ENCODE measurements at places on chromosomes 13 and 19. TPM values are rescaled to one million over a fixed set of nuclear protein-coding genes. Genes with fewer than 3 reads are reported as not detected.

Gene MISP3
- total RNA-seq = 0.54 TPM

Gene NKPD1
- total RNA-seq = 0.09 TPM

Gene CXCL17
- not detected for total RNA-seq

Gene CTXN1
- total RNA-seq = 5.2 TPM

Gene CEACAM1
- 0.32 TPM for total RNA-seq

Gene CCNA1
- total RNA-seq = 36.5 TPM

Gene ICAM5
- 4.7 TPM for total RNA-seq

Gene ASF1B
- 6.5 TPM for total RNA-seq

- no peak overlapping the region for H3K4me3 ChIP-seq
- no peak for DNase-seq
- no peak overlapping the region for H3K27ac ChIP-seq
- peaks cover 4% of the 10 kb centered on the region for H3K36me3 ChIP-seq
- no peaks in the 10 kb centered on the region for H3K4me1 ChIP-seq
Measured at GRCh38 chr13:20499986-20500385, 25.7 kb downstream of the CRYL1 start.

DNA sequence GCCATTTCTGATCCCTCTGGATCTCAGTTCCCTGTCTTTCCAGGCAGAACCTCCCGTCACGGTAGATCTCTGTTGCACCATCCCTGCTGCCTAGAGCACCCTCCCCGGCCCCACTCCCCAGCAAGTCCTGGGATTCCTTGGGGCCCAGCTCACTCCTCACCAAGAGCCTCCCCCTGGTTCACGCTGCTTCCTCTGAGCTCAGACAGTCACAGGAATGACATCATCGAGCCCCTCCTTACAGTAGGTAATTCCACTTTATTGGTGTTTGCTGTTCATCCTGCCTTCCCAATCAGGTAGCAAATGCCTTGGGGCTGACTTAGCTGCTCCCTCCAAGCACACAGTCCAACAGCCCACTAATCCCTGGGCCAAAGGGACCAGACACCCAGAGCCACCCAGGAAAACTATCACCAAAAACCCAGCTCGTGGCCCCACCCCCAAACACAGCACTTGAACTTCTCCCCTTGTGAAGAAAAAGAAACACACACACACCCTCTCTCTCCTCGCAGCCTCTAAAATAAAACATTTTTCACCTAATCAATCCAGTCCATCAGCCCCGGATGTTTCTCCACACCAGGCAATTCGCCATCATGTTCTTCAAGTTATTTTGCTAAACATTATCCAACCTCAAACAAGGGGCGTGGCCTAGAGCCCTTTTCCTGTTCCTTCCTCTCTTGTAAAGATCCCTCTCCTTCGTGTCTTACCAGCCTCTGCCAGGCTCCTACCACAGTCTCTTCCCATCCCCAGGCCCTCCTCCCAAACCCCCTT is 2.5 kb downstream of the NAPA start:
- H3K4me1 ChIP-seq = peaks cover 47% of the 10 kb centered on the region
- H3K27me3 ChIP-seq = no peaks in the 10 kb centered on the region
- peaks cover 7% of the 10 kb centered on the region for H3K36me3 ChIP-seq
- peak; percentile 32 for DNase-seq

DNA sequence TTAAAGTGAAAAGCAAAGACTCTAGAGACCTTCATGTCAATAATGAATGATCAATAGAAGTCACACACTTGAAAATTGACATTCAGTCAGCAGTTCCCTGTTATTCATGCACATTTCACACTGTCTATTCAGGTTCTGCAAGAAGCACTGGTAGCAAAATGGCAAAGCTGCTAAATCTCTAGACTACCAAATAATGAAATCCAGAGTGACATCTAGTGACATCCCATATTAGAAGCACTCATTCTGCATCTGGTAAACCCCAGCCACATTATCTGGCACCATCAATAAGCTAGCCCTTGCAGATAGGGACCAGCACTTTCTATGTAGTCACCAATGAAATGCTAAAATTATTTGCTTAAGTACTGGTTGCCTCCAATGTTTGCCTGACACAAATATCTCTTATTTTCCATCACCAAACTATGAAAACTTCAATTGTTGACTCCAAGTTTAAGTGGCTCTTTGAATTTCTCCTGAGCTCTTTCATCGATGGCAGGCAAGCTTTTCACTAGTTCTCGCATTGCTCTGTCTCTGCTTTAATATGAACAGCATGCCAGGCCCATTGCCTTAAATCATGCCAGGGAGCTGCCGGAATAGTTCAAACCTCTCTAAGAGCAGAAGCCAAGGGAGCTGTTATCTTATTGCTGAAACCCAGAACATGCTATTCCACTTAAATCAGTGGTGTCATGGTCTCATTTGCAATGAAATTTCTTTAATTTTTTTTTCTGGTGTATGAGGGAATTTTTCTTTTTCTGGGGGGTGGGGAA is 409.9 kb downstream of the MZT1 start:
- H3K27me3 ChIP-seq = peaks cover 30% of the 10 kb centered on the region
- H3K4me1 ChIP-seq = no peaks in the 10 kb centered on the region
- no peak overlapping the region for H3K27ac ChIP-seq
- no peaks in the 10 kb centered on the region for H3K36me3 ChIP-seq
- H3K4me3 ChIP-seq = no peak overlapping the region

DNA sequence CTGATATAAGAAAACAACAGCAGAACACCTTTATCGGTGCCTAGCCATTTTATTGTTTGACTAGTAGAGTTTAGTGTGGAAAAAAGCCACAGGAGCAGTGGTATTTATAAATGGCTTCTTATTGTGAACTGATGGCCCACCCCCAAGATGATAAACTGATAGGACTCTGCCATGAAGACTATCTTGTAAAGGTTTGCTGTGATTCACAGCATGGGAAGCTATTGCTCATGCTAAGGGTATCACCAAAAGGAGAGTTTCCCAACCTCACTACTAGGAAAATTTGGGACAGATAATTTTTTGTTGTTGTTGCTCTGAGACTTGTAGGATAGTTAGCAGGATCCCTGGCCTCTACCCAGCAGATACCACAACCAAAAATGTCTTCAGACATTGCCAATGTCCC is 12.0 kb upstream of the SLC7A1 start:
- no peak for DNase-seq
- no peak overlapping the region for H3K27ac ChIP-seq
- H3K36me3 ChIP-seq = no peaks in the 10 kb centered on the region
- H3K4me3 ChIP-seq = no peak overlapping the region
- peaks cover 48% of the 10 kb centered on the region for H3K27me3 ChIP-seq

- no peak overlapping the region for H3K4me3 ChIP-seq
- DNase-seq = peak; percentile 49
- no peaks in the 10 kb centered on the region for H3K36me3 ChIP-seq
- no peaks in the 10 kb centered on the region for H3K27me3 ChIP-seq
- peaks cover 6% of the 10 kb centered on the region for H3K4me1 ChIP-seq
Measured at GRCh38 chr13:82636119-82636518, 1246.2 kb downstream of the SLITRK1 start.

- peaks cover 6% of the 10 kb centered on the region for H3K27me3 ChIP-seq
- no peak overlapping the region for H3K27ac ChIP-seq
- H3K4me1 ChIP-seq = peaks cover 6% of the 10 kb centered on the region
- H3K36me3 ChIP-seq = no peaks in the 10 kb centered on the region
Measured at GRCh38 chr13:35791184-35791851, 314.8 kb upstream of the MAB21L1 start.

- H3K4me3 ChIP-seq = no peak overlapping the region
- no peak for DNase-seq
- no peaks in the 10 kb centered on the region for H3K36me3 ChIP-seq
- H3K27ac ChIP-seq = no peak overlapping the region
- H3K4me1 ChIP-seq = no peaks in the 10 kb centered on the region
Measured at GRCh38 chr19:11745869-11746268, 7.1 kb upstream of the ZNF823 start.

- no peak for DNase-seq
- H3K27ac ChIP-seq = no peak overlapping the region
- H3K4me1 ChIP-seq = no peaks in the 10 kb centered on the region
- no peak overlapping the region for H3K4me3 ChIP-seq
- no peaks in the 10 kb centered on the region for H3K27me3 ChIP-seq
- H3K36me3 ChIP-seq = no peaks in the 10 kb centered on the region
Measured at GRCh38 chr19:56838024-56838908, 2.3 kb downstream of the PEG3 start.

DNA sequence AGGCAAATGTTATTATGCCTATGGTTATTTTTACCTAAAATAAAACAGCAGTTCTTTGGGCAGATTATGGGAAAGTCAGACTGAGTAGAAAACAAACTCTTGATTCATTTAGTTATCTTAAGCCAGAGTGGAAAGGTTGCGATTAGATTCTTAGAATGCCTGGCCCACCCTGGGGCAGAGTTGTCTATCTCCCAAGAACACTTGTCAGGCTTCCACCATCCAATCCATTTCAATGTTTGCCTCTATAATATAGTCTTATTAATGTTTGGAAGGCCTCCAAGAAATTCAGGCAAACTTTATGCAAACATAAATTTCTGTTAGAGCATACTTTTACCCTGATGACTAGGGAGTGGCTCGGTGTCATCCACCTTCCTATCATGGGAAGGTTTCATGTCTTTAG is 207.0 kb downstream of the SLITRK6 start:
- no peaks in the 10 kb centered on the region for H3K27me3 ChIP-seq
- DNase-seq = no peak
- no peaks in the 10 kb centered on the region for H3K36me3 ChIP-seq
- no peak overlapping the region for H3K27ac ChIP-seq
- no peak overlapping the region for H3K4me3 ChIP-seq

- DNase-seq = no peak
- H3K4me1 ChIP-seq = peaks cover 5% of the 10 kb centered on the region
- H3K27ac ChIP-seq = no peak overlapping the region
- no peaks in the 10 kb centered on the region for H3K36me3 ChIP-seq
- no peak overlapping the region for H3K4me3 ChIP-seq
Measured at GRCh38 chr13:100787899-100788298, 113.3 kb upstream of the TMTC4 start.

DNA sequence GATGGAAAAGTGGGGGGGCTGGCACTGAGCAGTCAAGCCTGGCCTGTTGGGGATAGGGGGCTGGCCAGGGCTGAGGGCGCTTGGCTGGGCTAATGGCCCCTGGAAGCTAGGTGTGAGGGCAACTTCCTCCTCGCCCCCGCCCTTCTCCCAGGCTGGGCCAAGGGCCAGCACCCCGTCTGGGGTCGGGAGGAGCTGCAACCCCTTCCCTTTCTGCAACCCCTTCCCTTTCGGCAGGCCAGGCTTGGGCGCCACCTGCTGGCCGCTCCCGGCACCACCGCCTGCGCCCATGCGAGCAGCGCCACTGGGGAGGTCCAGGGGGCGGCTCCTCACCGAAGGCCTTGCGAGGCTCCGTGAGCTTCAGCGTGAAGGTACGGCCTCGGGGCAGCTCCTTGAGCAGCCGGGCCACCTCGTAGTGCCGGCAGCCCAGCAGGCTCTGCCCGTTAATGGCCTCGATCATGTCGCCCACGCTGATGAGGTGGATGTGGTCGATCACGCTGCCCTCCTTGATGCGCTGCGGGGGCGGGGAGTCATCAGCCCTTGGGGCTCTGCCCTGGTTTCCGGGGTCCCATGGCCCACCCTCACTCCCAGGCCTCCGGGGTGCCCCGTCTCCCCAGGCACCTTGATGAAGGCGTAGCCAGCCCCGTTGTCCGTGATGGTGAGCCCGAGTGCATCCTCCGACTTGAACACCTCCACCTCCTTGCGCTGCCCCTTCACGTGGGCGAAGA is 5.0 kb upstream of the PTGER1 start:
- no peaks in the 10 kb centered on the region for H3K27me3 ChIP-seq
- H3K4me1 ChIP-seq = peaks cover 14% of the 10 kb centered on the region
- H3K4me3 ChIP-seq = no peak overlapping the region
- no peak for DNase-seq
- no peak overlapping the region for H3K27ac ChIP-seq
- peaks cover 59% of the 10 kb centered on the region for H3K36me3 ChIP-seq

GRCh38 chr13:29958476-29958875 is 108.1 kb upstream of the UBL3 start:
- H3K4me1 ChIP-seq = no peaks in the 10 kb centered on the region
- no peak overlapping the region for H3K27ac ChIP-seq
- H3K36me3 ChIP-seq = no peaks in the 10 kb centered on the region
- no peak overlapping the region for H3K4me3 ChIP-seq

DNA sequence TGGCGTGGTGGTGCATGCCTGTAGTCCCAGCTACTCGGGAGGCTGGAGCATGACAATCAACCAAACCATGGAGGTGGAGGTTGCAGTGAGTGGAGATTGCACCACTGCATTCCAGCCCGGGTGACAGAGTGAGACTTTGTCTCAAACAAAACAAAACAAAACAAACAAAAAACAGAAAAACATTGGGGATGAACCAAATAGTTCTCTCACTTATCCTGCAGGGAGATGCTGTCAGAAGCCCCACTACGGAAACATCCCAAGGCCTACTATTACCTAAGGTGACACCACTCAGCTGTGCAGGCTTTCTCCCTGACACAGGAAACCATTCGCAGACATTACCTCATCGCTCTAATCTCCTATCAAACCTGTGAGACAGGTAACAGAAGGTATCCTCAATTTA is 113.5 kb downstream of the FOXO1 start:
- no peaks in the 10 kb centered on the region for H3K27me3 ChIP-seq
- peaks cover 26% of the 10 kb centered on the region for H3K4me1 ChIP-seq
- no peak overlapping the region for H3K4me3 ChIP-seq

DNA sequence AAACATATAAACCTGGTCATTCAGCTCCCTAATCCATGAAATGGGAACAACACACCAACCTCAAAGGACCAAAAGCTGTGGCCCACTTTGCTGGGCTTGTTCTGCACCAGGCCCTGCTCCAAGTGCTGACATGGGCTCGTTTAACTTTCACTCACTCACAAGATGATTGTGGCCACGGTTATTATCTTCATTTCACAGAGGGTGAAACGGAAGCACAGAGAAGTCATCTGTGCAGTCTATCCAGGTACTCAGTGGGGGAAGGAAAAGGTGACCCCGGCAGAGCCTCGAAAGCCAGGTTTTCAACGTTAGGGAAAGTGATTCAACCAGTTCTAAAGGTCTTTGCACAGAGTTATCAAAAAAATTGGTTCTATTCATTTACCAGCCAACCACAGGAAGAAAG is 68.0 kb downstream of the CRYL1 start:
- H3K27ac ChIP-seq = no peak overlapping the region
- DNase-seq = no peak
- H3K27me3 ChIP-seq = no peaks in the 10 kb centered on the region
- H3K4me1 ChIP-seq = peaks cover 15% of the 10 kb centered on the region
- no peaks in the 10 kb centered on the region for H3K36me3 ChIP-seq

DNA sequence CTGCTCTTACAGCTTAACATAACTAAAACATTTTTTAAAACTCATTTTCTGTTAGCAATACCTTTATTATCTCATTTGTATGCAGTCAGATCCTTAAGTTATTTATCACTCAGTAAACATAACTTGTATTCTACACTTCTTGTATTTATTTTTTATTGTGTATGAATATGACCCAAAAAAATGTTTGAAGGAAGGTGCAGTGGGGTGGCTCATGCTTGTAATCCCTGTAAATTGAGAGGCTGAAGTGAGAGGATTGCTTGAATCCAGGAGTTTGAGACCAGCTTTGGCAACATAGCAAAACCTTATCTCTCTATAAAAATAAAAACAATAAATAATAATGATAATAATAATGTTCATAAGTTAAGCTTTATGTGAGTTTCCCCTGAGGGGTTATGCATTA is 1004.8 kb downstream of the SLITRK5 start:
- no peak for DNase-seq
- H3K27ac ChIP-seq = no peak overlapping the region
- H3K36me3 ChIP-seq = no peaks in the 10 kb centered on the region
- H3K4me3 ChIP-seq = no peak overlapping the region
- no peaks in the 10 kb centered on the region for H3K27me3 ChIP-seq
